ENCODE measurements at places on chromosomes 11 and 22.
A peak's percentile ranks its signal among the peaks of the same experiment; 100 is the strongest.

DNA sequence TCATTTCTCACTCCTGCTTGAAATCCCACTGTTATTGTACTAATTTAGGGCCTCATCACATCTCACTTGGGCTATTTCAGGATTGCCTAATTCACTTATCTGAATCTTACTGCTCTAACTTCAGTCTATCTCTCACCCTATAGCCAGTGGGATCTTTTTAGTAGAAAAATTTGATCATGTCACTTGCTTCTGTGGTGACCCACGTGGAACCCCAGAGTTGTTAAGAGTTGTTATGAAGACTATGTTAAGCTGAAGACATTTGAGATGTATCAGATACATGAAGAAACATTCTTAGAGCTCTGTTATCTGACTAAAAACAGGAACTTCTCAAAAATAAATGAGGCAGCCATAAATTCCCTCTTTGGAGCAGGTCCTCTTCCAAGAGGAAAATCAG lies 1375.6 kb upstream of the TENM4 start:
- DNase-seq: no peak

DNA sequence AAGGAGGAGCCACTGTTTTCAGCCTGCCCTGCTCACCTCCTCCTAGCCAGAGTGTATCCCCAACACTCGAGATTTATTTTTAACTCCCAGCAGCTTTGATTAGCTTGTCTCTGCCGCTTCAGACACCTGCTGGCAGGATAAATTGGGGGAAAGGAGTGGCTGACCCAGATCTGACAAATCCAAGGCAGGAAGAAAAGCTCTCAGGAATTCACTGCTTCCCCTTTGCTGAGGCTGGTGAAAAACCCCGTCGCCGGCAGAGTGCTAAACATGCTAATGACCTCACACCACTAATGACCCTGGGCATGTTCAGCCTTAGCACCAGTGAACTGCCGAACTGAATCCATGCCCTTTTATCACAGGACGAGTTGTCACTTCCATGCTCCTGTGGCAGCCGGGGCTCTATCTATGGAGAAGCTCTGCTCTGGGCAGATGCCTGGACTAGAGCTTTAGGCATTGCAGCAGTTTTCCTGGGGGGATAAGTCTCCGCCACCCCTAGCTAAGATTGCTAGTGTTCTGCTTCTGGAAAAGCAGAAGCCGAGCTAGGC lies 52.2 kb downstream of the FEZ1 start:
- no peak for DNase-seq

GRCh38 chr11:78228467-78228866 lies 39.7 kb downstream of the USP35 start:
- peak; percentile 59 for DNase-seq

- no peak for DNase-seq
These were observed 423.0 kb downstream of the BRD1 start for GRCh38 chr22:49404576-49405241.

DNA sequence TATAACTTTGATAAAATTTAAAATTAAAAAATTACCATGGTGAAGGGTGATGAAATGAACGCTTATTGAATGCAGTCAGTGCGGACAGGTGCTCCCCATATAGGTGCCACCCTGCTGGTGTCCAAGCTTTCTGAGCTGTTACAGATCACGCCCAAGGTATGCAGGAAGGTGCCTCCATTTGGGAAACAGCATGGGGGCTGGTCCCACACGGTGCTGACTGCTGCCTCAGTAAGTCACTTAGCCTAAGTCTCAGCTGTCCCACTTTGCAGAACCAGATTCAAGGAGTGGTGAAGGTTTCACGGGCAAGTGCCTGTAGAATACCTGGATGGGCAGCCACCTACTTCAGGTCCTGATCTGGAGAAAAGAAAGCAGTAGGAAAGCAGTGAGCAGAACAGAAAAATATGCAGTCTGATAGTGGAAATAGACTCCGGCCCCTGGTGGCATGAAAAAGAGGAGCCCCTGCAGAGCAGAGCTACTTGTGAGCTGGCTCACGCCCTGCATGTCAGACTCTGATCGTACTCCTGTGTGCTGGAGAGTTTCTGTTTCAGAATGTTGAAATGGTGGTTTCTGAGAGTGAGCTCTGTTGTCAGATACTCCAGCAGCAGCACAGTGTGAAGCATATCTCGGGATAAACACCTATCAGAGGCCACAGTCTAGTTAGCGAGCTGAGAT lies 33.2 kb downstream of the ADORA2A start:
- DNase-seq: no peak

DNA sequence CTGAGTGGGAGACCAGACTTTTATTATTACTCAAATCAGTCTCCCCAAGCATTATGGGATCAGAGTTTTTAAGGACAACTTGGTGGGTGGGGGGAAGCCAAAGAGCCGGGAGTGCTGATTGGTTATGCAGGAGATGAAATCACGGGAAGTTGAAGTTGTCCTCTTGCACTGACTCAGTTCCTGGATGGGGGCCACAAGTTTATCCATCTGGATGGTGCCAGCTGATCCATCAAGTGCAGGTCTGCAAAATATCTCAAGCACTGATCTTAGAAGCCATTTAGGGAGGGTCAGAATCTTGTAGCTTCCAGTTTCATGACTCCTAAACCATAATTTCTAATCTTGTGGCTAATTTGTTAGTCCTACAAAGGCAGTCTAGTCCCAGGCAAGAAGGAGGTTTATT lies 53.5 kb upstream of the LMO1 start:
- DNase-seq: no peak

GRCh38 chr22:35074583-35074982 lies 8.6 kb downstream of the ISX start:
- no peak for DNase-seq

DNA sequence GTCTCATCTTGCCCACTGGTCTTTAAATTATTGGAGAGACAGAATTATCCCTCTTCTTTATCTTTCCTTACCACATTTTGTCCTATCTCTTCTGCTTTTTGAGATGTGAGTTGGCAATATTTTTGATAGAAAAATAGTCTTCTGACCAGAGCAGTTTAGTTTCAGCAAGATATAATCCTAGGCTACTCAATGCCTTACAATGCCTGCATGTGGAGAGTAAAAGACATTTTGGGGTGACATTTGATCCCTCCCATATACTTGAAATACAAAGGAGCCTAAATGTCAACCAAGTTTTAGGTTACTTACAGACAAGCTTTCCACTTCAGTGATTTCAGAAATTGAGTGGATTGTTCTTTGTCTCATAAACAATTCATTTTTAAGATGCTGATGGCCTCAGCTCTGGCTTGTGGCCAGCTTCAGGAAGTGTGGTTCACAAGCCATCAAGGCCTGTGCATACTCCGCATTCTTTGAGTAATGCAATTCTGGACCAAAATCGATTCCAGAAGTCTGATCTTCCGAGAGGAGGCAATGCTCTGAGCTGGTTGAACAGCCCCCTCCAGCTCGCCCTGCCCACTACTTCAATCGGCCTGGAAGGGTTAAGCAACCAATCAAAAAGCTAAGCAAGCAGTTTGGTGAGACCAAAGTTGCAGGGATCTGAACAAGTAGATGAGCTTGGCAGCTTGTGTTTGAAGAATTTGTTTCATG lies 274.4 kb downstream of the BLID start:
- no peak for DNase-seq
